ENCODE measurements at places on chromosomes 1 and 21.

DNA sequence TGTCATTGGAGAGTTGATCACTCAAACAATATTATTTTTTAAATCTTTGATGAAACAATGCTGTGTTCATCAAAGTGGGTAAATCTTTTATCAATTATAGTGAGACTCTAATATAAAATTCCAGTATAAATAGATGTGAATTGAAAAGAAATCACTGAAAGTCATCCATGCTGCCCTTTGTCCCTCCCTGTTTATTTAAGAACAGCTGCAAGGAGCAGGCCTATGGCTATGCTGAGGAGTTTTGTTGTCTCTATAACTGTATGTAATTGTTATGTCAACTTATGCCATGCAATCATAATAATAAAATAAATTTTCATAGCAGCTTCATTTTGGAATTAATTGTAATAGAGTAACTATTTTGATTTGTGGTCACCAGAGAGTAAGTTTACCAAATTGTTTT lies 1272.4 kb upstream of the ADGRL4 start:
- no peak for DNase-seq

DNA sequence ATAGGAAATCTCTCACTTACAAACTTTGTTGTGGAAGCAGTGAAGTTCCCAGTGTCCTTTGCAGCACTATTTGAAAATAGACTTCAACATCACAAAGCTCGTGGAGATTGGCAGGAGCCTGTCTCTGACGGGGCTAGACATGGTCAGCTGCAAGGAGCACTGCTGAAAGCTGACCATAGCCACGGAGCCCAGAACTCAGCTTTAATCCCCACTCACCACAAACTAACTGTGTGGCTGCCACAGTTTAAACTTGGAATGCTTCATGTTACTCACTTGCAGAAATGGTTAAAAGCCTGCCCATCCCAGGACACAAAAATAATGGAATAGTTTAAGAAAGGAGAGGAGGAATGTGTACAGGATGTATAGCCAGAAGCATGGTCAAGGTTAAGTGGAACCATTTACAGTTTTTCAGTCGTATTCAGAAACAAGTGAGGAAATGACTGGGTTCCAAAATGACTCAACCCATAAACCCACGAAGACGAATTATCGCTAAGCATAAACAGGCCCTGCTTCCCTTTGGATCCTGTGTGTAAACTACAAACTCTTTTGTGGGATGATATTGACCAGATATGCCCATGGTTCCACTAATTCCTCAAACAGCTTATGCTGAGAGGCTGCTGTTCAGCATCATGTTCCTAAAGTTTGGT lies 18.2 kb downstream of the DNALI1 start:
- no peak for DNase-seq

DNA sequence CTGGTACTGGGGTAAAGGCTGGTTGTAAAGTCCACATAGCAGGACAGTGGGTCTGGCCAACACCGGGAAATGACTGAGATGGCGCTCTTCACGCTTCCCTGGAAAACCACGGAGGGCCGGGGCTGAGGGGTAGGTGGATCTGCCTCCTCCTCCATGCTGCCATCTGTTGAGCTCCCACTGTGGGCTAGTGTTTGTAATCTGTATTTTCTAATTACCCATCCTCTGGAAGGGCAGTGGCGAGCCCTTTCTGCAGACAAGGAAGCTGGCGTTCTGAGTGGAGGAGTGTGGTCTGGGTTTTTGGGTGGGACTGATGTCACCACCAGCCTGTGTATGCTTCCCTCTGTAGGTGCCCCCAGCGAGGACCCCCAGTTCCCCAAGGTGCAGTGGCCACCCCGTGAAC lies 34.1 kb upstream of the LHX4 start:
- no peak for DNase-seq

DNA sequence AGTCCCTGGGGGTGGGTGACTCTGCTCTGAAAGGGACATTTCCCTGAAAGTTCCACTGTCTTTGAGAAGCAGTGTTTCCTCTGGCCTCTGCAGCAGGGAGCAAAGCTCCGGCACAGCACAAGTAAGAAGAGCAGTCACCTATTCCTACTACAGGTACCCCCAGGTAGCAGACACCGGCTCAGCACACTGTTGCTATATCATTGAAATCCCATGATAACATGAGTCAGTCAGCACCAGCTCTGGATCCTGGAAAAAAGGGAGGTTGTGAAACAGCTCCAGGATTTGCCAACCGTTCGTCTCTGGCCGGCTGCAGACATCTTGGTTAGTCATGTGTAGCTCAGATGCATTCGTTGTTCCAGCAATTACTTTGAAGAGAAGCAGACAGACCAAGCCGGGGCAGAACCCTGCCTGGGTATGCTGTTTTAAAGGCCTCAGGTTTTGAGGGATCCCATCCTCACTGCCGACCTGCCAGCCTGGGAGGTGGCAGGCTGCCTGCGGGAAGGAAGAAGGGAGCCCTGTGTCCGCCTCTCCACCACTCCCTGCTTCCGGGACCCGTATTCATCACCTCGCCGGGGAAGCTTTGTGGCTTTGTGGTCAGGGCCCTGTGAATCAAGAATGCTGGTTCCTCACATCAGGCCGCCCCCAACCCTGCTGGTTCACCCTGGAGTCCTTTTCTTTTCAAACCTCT lies 139.2 kb downstream of the CLIC6 start:
- peak; percentile 55 for DNase-seq

GRCh38 chr1:182556279-182556678 lies 32.8 kb downstream of the RNASEL start:
- DNase-seq = no peak

GRCh38 chr1:93783876-93784275 lies 95.1 kb downstream of the DNTTIP2 start:
- no peak for DNase-seq

Data from CD4-positive, alpha-beta T cell treated with Interferon alpha-2 for 1 hour (primary cell).